Nephron progenitor cell (in vitro differentiated cells): ENCODE measurements at places on chromosomes 16 and 17.
A peak's percentile ranks its signal among the peaks of the same experiment; 100 is the strongest.

GRCh38 chr16:22220069-22220440 lies 14.0 kb downstream of the EEF2K start:
- no peak for DNase-seq
- no peaks in the 10 kb centered on the region for H3K27me3 ChIP-seq
- H3K27ac ChIP-seq: peak overlapping the region; percentile 22
- peaks cover 40% of the 10 kb centered on the region for H3K36me3 ChIP-seq

- H3K4me3 ChIP-seq: no peak overlapping the region
- H3K4me1 ChIP-seq: peaks cover 41% of the 10 kb centered on the region
- no peak overlapping the region for H3K27ac ChIP-seq
- H3K36me3 ChIP-seq: no peaks in the 10 kb centered on the region
Measured at GRCh38 chr17:1298606-1299005, 19.1 kb downstream of the TRARG1 start.

DNA sequence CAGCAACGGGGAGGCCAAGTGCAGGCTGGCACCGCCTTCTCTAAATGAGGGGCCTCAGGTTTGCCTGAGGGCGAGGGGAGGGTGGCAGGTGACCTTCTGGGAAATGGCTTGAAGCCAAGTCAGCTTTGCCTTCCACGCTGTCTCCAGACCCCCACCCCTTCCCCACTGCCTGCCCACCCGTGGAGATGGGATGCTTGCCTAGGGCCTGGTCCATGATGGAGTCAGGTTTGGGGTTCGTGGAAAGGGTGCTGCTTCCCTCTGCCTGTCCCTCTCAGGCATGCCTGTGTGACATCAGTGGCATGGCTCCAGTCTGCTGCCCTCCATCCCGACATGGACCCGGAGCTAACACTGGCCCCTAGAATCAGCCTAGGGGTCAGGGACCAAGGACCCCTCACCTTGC lies 18.5 kb downstream of the NGFR start:
- peaks cover 56% of the 10 kb centered on the region for H3K4me1 ChIP-seq
- no peak for DNase-seq
- H3K27me3 ChIP-seq: peaks cover 6% of the 10 kb centered on the region

- H3K4me3 ChIP-seq: no peak overlapping the region
- H3K4me1 ChIP-seq: peaks cover 6% of the 10 kb centered on the region
- no peaks in the 10 kb centered on the region for H3K36me3 ChIP-seq
- DNase-seq: no peak
Measured at GRCh38 chr17:34634551-34635160, 55.3 kb downstream of the TMEM132E start.

GRCh38 chr16:1316033-1316405 lies 6.6 kb downstream of the UBE2I start:
- DNase-seq: no peak
- H3K27me3 ChIP-seq: no peaks in the 10 kb centered on the region
- H3K27ac ChIP-seq: peak overlapping the region; percentile 22
- peaks cover 58% of the 10 kb centered on the region for H3K36me3 ChIP-seq
- peaks cover 17% of the 10 kb centered on the region for H3K4me1 ChIP-seq

GRCh38 chr17:77474292-77474988 lies 333.7 kb downstream of the SEC14L1 start:
- H3K36me3 ChIP-seq: peaks cover 15% of the 10 kb centered on the region
- H3K27me3 ChIP-seq: no peaks in the 10 kb centered on the region
- H3K4me3 ChIP-seq: no peak overlapping the region

DNA sequence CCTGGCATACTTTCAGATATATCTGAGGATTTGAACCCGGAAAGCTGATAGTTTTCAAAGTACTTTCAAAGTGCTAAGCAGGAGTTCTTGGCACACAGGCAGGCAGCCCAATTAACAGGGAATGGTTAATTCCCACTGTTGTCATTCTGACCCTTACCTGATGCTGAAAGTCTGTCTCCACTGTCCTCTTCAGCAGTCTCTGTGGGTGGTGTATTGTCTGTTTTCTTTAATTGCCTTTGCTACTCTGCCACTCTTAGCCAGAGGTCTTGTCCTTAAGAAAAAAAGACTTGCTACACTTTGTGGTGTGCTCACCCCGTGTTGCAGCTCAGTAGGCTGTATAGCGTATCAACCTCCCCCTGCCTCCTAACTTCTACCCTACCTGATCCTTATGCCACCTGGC lies 63.2 kb upstream of the SLC12A3 start:
- H3K4me3 ChIP-seq: no peak overlapping the region
- H3K36me3 ChIP-seq: peaks cover 34% of the 10 kb centered on the region
- no peaks in the 10 kb centered on the region for H3K4me1 ChIP-seq
- no peaks in the 10 kb centered on the region for H3K27me3 ChIP-seq

DNA sequence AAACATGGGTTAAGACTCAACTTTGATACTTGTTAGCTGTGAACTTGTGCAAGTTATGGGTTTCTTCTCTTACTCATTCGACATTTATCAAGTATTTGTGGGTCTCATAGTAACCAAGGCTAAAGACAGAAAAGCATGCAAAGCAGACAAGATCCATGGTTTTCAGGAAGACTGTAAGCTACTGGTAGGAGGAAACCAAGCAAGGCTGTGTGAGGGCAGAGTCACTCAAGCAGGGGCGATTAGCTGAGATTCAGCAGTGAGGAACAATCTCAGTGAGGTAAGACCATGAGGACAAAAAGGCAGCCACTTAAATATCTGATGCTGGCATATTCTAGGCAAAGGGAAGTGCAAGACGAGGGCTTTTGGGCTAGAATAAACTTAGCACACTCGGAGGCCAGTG lies 29.5 kb downstream of the MBTD1 start:
- peaks cover under 1% of the 10 kb centered on the region for H3K27me3 ChIP-seq
- H3K4me3 ChIP-seq: no peak overlapping the region
- peaks cover 7% of the 10 kb centered on the region for H3K4me1 ChIP-seq
- H3K36me3 ChIP-seq: peaks cover 51% of the 10 kb centered on the region
- H3K27ac ChIP-seq: no peak overlapping the region

DNA sequence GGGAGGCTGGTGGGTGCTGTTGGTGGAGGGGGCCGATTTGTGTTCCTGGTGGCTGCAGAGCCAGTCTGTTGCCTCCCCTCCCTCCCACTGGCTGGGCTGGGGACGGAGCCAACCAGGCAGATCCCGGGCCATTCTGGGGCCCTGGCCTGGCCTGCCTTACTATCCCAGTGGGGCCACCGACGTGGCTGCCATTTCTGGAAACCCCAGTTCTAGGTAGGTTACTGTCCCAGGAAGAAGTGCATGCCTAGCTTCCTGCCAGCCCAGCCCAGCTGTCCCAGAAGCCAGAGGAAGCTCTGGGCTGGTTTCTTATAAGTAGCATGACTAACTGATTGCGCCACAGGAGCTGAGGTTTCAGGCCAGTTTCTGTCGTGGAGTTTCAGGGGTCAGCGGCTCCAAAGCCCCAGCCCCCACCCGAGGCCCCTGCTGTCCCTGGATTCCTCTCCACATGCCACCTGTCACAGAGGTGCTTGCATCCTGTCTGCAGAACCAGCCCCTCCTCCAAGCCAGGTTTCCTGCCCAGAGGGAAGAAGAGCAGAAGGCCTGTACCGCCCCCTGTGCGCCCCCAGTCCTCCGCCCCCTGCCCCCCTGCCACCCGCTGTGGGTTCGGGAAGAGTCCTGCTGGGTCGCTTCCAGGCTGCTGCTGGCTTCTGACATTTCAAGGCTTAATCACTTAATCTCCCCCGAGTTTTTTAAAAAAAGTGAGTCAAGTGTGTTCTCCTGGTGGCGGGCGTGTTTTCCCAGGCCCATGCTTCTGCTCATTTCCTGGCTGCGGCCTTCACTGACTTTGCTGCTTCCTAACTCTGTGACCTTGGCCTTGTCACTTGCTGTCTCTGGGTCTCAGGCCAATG lies 13.2 kb downstream of the IL4R start:
- H3K4me1 ChIP-seq: peaks cover 33% of the 10 kb centered on the region
- peaks cover 3% of the 10 kb centered on the region for H3K27me3 ChIP-seq

- H3K4me1 ChIP-seq: no peaks in the 10 kb centered on the region
- H3K4me3 ChIP-seq: no peak overlapping the region
- peak overlapping the region; percentile 11 for H3K27ac ChIP-seq
- DNase-seq: peak; percentile 41
Measured at GRCh38 chr17:42221886-42222745, 27.8 kb upstream of the GHDC start.

DNA sequence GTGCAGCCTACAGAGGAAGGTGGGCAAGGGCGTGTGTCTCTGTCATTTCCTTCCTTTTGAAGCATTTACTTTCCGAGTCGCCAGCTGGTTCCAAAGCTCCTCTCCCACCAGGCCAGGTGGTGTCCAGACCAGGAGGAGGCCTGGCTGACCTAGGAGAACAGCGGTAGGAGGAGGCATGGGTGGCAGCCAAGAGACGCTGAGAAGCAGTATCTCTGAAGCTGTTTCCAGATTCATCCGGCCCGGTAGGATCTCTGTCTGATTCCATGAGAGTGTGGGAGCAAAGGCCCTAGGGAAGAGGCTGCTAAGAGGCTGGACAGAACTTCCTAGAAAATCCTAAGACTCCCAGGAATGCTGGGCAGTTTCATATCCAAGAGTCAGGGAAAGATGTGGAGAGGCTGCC lies 20.3 kb downstream of the MEOX1 start:
- peaks cover 16% of the 10 kb centered on the region for H3K27me3 ChIP-seq
- H3K36me3 ChIP-seq: peaks cover 42% of the 10 kb centered on the region
- no peak overlapping the region for H3K4me3 ChIP-seq
- H3K27ac ChIP-seq: no peak overlapping the region
- no peak for DNase-seq
- peaks cover 59% of the 10 kb centered on the region for H3K4me1 ChIP-seq

- peak within 1 kb of the TSS; percentile 98 for H3K27ac ChIP-seq
- H3K4me3 ChIP-seq: peak within 1 kb of the TSS; percentile 93
- peak; percentile 80 for DNase-seq
- H3K27me3 ChIP-seq: peaks cover 3% of the 10 kb centered on the region
- H3K4me1 ChIP-seq: peaks cover 50% of the 10 kb centered on the region
Measured at GRCh38 chr17:41811549-41812380, at the start of gene P3H4. Gene P3H4 (minus strand): TSS chr17:41811949. CDS start chr17:41811915, 34 bp downstream.

DNA sequence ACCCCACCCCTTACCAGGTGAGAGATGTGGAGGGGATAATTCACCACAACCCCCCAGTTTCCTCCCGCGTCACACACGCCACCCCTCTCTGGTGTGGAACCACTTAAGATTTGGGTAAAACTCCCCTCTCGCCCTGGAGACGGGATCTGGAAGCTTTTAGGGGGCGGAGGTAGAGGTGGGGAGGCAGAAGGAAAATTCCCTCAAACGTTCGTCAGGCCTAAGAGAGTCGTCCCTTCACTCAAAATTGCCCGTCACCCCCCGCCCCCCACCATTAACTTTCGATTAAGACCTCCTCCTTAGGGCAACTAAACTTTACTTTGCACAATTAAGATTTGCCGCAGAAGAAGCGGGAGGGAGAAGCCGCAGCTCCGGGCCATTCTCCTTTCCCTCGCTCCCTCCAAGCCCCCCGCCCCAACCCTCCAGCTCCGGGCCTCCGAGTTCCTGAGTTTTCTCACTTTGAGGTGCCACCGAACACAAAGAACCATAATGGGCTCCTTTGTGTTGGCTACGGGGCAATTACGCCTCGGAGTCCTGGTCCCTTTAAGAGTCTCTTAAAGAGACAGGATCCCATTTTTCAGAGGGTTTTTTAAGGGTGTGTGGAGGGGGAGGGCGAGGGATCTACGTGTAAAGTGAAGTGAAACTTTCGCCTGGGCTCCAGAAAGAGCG lies 985 bp upstream of the FZD2 start:
- peak overlapping the region; percentile 98 for H3K4me3 ChIP-seq
- H3K4me1 ChIP-seq: peaks cover 64% of the 10 kb centered on the region
- H3K27ac ChIP-seq: peak overlapping the region; percentile 100
- DNase-seq: peak; percentile 66
- no peaks in the 10 kb centered on the region for H3K27me3 ChIP-seq

GRCh38 chr16:29993903-29994599 lies 1.4 kb downstream of the HIRIP3 start:
- peaks cover 43% of the 10 kb centered on the region for H3K36me3 ChIP-seq
- H3K4me1 ChIP-seq: peaks cover 54% of the 10 kb centered on the region
- DNase-seq: no peak

DNA sequence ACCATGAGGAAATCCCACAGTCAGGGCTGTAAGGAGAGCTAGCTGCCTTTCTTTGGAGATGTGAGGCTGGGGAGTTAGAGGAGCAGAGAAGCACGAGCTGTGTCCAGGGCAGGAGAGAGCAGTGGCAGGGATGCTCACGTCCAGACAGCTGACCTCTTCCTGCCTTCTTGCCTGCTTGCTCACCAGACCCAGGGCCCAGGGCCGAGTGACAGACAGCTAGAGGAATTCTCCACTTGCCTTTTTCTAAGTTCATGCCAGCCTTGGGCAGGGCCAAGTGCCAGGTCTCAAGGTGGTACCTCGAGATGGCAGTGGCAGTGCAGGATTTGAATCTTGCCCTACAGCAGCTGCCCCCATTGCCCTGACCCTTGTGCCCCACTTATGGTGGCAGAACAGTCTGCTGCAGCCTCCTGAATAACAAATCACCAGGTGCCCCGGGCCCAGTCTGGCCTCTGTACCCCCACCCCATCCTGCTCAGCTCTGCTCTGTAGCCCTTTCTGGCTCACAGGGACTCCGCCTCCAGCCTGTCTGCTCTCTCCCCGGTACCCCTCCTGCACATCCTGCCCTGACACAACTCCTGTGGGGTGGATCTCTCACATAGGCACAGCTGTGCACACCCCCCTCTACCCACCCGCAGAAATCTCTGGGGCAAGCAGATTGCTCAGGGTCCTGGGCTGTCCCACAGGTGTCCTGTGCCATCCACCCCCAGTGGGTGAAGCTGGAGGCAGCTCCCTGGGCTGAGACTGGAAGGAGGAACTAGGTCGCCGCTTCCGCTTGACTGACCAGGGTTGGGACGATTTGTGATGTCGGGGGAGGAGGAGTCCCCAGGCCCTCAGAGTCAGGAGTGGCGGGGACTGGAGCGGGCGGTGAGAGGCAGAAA lies 25.9 kb downstream of the GRIN2C start:
- peak overlapping the region; percentile 60 for H3K4me3 ChIP-seq
- H3K36me3 ChIP-seq: peaks cover 36% of the 10 kb centered on the region
- peaks cover 11% of the 10 kb centered on the region for H3K27me3 ChIP-seq
- peak overlapping the region; percentile 4 for H3K27ac ChIP-seq

- H3K36me3 ChIP-seq: no peaks in the 10 kb centered on the region
- DNase-seq: peak; percentile 74
- H3K27ac ChIP-seq: no peak within 1 kb of the TSS
- H3K27me3 ChIP-seq: peaks cover 100% of the 10 kb centered on the region
- H3K4me1 ChIP-seq: peaks cover 47% of the 10 kb centered on the region
Measured at GRCh38 chr17:48728232-48729231, at the start of gene HOXB13. Gene HOXB13 (minus strand): TSS chr17:48728750. CDS start chr17:48728593, 157 bp downstream.

DNA sequence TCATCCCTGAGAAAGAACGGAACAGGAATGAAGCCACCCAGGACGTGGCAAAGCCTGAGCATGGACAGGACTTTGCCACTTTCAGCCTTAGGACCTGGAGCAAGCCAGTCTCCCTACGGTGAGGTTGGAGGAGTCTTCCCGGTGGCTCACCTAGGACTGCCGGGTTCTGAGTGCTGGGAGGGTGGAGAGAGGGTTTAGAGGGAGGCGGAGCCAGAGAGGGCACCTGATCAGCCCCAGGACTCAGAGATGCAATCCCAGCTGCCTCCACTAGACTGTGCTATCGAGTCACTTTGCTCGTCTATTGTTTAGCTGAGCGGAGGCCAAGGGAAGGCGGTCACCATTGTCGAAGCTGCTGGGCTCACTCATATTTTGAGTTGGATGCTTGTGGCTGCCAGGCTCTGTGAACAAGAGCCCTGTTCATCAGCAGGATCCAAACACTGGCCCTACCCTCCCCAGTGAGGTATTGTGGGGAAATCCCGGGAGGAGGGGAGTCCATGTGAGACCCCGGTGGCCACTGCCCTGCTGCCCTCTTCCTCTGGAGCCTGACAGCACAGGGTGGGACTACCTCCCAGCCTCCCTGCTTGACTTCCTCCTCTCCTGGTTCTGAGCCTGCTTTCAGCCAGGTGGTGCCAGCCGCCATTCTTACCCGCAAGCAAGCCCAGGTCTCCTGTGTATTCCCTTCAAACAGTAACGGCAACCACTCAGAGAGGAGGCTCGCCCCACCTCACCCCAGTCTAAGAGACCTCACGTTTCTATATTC lies 7.0 kb downstream of the KRT14 start:
- peak; percentile 90 for DNase-seq
- H3K4me3 ChIP-seq: no peak overlapping the region
- H3K27me3 ChIP-seq: peaks cover 41% of the 10 kb centered on the region
- no peaks in the 10 kb centered on the region for H3K36me3 ChIP-seq
- no peak overlapping the region for H3K27ac ChIP-seq
